Hepatic stellate cell (primary cell): ENCODE measurements at places on chromosomes 2 and 18.
A peak's percentile ranks its signal among the peaks of the same experiment; 100 is the strongest.

- no peak for DNase-seq
Measured at GRCh38 chr2:214630402-214631045, 179.0 kb downstream of the BARD1 start.

DNA sequence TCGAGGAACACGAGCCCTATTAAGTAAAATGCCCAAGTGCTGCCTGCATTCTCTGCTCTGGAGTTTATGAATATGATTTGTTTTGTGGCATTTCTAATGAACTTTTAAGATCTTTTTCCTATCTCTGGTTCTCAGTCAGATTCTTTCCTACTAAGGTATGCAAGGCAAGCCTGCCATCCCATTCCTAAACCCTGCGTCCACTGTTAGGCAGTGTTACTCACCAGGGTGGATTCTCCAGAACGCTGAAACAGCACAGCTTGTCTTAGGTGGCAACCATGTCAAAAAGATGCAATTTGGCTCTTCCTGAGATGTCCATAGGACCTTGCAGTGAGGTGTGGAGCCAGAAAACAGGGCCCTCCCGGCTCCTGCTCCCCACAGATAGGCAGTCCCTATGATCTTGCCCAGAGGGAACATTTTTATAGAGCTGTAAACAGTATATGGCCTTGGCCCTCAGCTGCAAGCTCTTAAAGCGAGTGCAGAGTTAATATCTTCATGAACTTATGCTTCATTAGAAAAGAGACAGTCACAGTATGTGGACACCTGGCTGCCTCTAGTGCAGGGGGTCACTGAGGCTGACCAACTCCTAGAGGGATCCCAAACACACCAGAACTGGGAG, 84.4 kb downstream of the TPGS2 start:
- DNase-seq: no peak

- no peak for DNase-seq
Measured at GRCh38 chr2:100870652-100871531, 51.0 kb downstream of the NPAS2 start.

DNA sequence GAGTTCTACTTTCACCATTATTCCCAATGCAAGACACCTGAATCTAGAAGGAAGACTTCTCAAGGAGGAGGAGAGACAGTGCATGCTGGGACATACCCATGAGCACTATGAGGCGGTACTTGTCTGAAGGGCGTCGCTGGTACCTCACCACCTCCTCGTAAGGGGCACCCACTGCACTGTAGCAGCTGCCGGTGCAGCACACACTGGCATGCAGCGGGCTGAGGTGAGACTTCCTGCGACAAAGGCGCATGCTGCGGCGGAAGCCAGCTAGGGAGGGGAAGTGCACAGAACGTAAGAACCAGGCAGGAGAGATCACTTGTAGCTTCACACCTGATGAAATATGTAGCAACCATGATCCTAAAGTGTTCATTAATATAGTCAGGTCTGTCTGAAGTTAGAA, 12.8 kb upstream of the TMEM237 start:
- DNase-seq: no peak

GRCh38 chr2:1011006-1011405, 60.4 kb downstream of the SNTG2 start:
- no peak for DNase-seq

DNA sequence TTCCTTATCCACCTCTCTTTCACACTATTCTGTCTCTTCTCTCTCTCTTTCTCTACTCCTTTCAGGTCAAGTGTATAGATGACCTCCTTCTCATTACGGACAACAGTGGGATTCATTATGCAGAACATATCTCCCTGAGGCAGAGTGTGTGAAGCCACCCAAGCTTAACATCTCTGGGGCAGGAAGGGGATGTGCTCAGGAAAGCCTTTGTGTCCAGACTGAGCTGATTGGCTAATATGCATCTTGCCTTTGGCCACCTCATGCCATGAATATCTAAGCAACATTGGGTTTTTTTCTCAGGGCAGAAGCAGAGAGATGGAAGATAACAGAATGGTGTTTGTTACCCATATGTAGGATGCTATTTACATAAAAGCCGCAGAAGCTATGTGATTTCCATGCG, 211.4 kb upstream of the LRRTM1 start:
- no peak for DNase-seq

DNA sequence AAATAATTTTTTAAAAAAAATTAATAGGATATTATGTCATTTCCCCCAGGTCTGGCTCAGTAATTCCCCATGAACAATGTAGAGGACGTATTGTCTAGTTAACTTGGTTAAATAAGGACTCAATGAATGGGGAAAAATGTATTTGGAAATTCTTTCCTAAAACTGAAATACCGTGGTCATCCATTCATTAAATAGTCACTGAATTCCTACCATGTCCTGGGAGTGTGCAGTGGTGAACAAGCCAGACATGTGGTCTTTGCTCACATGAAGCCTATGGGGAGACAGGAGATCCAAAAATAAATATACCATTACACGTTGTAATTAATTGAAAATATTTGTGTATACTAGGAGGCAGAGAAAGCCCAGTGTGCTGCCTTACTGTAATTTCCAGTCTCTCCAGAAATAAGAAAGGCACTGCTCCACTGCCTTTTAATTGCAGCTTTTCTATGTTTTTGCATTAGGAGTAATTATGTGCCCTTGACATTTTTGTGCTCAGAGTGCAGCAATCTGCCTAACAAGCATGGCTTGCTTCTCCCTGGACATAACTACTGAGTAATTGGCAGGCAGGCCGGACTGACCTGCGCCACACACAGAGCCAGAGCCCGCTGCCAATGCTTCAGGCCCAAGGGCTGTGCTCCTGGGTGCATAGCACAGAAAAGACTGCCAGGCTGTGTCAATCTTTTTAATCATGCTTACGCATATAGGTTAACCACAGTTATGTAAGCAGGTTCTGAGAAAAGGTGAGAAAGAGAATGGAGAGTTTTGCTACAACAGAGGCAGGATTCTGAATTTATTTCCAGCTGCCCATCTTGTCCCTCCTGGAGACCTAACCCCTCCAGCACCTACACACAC, 22.2 kb upstream of the TTC39C start:
- no peak for DNase-seq

DNA sequence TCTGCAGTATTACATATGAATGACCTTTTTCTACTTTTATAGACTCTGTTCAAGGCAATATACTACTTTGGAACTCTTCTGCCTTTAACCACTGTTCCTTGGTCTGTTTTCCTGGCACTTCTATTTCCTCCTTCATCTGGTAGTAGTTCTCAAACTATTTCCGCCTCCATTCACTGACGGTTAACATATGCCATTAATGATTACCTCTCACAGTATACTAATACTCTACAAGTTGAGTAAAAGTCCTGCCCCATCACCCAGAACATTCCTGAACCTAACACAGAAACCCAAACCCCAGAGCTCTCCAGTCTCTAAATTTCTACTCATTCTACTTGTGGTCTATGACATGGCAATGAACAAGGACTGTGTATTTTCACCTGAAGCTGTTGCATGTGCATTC, 4.5 kb downstream of the GFPT1 start:
- DNase-seq: no peak

DNA sequence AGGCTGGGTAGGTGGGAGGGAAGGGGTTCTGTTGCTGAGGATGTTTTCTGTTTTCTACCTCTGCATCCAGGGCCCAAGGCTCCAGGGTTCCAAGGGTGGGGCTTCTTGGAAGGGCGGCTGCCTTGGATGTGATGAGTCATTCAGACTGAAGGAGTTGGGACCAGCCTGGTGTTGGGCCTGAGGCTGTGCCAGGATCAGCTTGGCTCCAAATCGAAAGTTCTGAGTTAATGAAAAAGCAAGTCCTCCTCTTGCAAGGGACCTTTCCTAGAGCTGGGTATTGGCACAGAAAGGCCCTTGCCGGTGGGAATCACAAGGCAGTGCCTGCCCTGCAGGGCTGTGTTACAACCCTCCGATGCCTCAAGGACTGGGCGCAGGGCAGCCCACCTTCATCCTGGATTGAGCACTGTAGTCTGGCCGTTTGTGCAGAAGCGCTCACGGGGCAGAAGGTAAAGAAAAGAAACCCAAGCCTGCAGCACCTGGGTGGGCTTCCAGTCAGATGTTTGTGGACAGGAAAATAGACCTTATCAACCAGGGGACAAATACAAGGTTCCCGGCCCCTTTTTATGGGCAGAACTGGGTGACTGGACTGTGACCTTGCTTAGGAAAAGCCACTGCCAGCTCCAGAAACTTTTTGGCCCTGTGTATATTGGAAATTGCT, 52.5 kb upstream of the MCFD2 start:
- peak; percentile 84 for DNase-seq

DNA sequence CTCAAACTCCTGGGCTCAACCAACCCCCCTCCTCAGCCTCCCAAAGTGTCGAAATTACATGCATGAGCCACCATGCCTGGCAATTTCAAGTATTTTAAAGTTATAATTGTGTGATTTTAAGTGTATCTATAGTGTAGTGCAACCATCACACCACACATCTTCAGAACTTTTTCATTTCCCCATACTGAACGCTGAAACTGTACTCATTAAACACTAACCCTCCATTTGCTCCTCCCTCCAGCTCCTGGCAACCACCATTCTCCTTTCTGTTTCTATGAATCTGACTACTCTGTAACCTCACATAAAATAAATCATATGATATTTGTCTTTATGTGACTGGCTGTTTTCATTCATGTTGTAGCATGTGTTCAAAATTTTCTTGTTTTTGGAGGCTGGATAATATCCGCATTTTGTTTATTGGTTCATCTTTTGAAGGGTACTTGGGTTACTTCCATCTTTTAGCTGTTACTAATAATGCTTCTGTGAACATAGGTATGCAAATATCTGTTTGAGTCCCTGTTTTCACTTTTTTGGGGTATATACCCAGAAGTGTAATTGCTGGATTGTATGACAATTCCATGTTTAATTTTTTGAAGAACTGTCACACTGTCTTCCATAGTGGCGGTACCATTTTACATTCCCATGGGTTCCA, 188.2 kb downstream of the PLCL1 start:
- no peak for DNase-seq

GRCh38 chr2:233124421-233125080, 64.4 kb downstream of the INPP5D start:
- no peak for DNase-seq

- DNase-seq: no peak
Measured at GRCh38 chr2:568639-569235, 108.5 kb downstream of the TMEM18 start.

DNA sequence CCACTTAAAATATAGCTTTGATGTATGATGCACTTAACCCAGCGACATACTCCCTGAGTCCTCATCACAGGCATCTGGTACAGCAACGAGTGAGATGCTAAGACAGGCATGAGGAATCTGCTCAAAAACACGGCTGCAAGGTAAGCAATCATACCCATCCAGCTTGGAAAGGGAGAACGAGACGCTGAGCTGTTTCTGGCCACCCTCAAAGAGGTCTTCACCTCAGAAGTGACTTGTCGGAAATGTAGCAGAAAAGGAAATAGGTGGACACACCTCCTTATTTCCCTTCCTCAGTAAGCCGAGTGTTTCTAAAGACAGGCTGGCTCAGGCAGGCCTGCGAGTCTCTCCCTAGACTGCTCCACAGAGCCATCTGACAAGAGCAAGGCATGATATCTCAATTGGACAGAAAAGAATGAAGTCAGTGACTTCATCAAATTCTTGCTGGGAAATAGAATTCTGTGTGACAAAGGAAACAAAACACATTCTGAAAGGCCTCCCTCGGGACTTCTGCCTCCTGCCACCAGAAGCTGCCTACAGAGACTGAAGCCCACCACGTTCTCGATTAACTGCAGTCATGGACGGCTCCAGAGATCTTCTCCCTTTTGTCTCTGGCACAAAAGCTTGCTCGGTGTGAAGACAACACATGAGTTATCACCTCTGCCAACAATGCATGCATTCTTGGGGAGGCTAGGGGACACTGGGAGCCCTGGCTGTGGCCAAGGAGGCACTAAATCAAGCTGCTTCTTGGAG, 84.3 kb downstream of the UXS1 start:
- DNase-seq: no peak

- peak; percentile 79 for DNase-seq
Measured at GRCh38 chr2:38076152-38076709, 280 bp upstream of the CYP1B1 start.

DNA sequence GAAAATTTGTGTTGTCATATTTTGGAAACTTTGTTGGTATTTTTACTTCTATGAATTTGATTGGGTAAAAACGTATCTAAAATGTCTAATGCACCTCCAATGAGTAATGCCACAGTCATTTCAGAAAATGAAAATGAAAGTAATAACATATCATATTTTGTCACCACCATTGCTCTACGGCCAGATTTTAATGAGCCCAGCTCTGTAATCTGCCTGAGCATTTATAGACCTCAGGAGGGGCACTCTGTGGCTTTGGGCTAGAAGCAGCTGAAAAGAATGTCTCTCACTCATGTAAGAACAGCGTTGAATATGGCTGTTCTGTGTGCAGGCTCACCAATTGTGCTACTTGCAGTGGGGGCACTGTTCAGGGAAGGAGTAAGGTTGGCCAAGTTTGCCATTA, 32.7 kb upstream of the ABCA12 start:
- DNase-seq: peak; percentile 5

DNA sequence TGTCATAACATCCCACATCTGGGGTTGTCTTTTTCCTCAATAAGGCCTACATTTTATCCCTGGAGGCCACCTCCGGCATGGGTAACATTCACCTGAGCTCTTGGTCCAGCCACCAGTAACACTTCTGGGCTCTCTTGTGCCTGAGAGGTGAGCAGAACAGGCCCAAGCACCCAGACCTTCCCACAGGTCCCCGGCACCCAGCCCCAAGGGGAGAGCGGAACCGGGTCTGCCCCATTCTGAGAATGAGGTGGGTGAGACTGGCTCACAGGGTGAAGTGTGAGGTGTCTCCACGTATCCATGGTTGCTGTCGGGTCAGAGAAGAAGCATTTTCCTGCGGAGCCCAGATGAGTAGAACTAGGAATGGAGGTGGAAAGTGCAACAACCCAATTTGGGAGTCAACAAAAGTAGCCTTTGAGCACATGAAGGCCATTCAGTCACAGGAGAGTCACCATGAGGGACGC, 496.7 kb upstream of the MYT1L start:
- no peak for DNase-seq

GRCh38 chr2:27884601-27885000, 5.6 kb downstream of the RBKS start:
- no peak for DNase-seq

- DNase-seq: no peak
Measured at GRCh38 chr2:15172825-15173224, 388.3 kb downstream of the NBAS start.

- no peak for DNase-seq
Measured at GRCh38 chr2:236916181-236916580, 169.5 kb upstream of the COPS8 start.

- no peak for DNase-seq
Measured at GRCh38 chr18:35653392-35654135, 72.0 kb downstream of the GALNT1 start.

GRCh38 chr2:199940373-199940772, 14.9 kb downstream of the TYW5 start:
- no peak for DNase-seq

- DNase-seq: no peak
Measured at GRCh38 chr2:210762604-210763588, 206.5 kb downstream of the CPS1 start.

- peak; percentile 32 for DNase-seq
Measured at GRCh38 chr2:158664987-158665386, 130.1 kb upstream of the DAPL1 start.
